ENCODE measurements at places on chromosomes 5 and 9.

- peak; percentile 27 for DNase-seq
Measured at GRCh38 chr5:147188200-147189108, 46.4 kb upstream of the STK32A start.

- DNase-seq, result no peak
Measured at GRCh38 chr9:7258688-7259396, 501.1 kb downstream of the KDM4C start.

GRCh38 chr5:73497497-73498056 is 665 bp upstream of the BTF3 start:
- DNase-seq, result no peak

DNA sequence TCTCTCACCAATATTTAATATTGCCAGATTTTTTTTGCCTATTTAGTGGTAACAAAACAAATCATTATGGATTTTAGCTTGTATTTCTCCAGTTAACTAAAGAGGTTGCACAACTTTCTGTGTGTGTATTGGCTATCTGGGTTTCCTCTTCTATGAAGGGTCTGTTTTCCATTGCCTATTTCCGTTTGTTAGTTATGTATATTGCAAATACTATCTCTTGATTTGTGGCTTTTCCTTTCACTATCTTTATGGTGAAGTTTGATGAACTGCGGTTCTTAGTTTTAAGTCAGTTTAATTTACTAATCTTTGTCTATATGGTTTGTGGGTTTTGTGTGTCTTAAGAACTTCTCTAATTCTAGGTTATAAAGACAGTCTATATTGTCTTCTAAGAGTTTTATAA is 136.3 kb downstream of the CEP120 start:
- DNase-seq, result no peak

DNA sequence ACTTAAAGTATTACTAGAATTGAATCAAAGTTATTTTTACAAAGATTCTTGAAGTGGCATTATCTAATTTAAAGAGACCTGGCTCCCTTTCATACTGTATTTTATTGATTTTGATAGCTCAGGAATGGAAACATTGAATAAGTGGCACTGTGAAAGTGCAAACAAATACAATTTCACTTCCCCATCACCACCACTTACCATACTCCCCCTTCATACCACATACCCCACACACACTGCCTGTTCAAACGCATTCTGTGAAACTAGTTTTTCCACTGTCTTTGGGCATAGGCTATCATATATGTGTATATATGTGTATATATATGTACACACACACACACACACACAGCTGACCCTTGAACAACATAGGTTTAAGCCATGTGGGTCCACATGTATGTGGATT is 62.1 kb upstream of the ATG10 start:
- no peak for DNase-seq

GRCh38 chr5:65704621-65705239 is 17.2 kb downstream of the SGTB start:
- no peak for DNase-seq

DNA sequence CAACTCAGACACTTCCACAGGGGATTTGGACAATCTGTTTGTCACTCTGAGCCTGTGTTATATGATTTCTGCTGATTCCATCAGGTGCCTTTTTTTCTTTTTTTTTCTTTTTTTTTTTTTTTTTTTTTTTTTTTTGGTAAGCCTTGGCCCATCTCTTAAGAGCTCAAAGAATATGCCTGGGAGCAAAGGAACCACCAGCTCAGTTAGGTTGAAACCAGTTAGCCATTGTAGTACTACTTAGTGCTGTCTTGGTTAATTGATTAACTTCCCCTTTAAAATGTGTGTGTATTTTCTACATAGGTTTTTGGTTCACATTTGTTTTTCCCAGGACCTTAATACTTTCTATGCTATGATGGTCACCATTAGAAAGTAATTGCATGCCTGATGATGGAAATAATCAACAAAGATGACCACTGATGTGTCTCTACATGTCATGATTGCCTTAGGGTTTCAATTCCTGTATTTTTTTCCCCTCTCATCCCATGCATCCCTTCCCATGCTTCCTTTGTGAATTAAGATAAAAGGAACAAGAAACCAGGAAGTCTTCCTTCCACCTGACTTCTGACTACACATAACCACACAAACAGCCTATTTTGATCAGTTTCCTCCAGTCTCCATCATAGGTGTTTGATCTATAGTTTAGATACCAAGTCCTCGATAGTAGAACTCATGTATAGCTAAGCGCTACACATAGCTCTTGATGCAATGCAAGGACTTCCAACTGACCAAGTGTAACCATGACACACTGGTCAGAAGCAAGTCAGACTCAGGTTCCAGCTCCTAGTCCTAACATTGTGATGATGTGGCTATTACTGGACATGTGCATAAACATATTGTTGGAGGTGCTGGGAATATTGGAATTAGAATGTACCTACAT is 306.1 kb downstream of the EFNA5 start:
- DNase-seq, result no peak

DNA sequence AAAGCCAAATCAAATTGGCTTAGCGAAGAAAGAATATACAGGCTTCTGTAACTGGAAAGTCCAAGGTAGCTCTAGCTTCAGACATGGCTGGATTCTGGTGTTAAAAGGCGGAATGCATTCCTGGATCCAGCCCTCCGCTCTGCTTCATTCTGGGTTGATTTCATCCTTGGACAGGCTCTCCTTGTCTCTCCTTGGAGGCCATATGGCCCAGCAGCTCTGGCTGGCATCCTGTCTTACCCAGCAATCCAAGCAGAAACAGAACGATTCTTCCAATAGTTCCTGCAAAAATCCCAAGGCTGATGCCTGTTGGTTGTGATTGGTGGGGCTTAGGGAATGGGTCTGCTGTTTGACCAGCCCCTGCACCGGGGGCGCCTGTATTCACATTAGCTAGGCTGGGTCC is 37.0 kb upstream of the SAP30L start:
- no peak for DNase-seq

GRCh38 chr5:104266161-104266560 is 703.6 kb upstream of the NUDT12 start:
- DNase-seq, result no peak

DNA sequence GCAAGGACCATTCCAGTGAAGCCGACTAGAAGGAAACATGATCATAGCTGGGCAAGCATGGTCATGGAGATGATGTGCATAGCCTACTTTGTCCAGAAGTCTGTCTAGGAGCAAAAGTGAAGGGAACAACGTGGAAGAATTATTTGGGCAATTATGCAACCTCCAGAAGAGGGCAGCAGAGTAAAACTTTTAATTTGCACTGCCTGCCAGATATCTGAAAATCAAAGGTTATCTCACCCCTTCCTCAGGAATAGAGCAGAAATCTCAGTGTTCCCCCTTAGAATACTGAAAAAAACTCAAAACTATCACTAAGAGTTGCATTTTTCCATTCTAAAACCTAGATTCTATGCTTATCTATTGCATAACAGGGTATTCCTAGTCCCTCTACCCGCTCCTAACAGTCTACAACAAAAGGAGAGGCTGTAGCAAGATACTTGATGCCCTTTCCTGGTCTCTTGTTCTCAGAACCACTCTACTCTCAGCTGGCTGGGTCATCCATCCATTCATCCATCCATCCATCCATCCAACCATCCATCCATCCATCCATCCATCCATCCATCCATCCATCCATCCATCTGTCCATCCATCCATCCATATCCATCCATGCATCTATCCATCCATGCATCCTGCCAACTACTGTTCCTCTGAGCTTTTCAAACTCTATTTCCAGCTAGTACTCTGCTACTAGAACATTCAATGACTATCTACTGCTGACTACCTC is 8.4 kb upstream of the SETD9 start:
- no peak for DNase-seq

- no peak for DNase-seq
Measured at GRCh38 chr5:80615266-80615914, 39.1 kb upstream of the MSH3 start.

GRCh38 chr5:3417376-3417943 is 178.2 kb upstream of the IRX1 start:
- no peak for DNase-seq

DNA sequence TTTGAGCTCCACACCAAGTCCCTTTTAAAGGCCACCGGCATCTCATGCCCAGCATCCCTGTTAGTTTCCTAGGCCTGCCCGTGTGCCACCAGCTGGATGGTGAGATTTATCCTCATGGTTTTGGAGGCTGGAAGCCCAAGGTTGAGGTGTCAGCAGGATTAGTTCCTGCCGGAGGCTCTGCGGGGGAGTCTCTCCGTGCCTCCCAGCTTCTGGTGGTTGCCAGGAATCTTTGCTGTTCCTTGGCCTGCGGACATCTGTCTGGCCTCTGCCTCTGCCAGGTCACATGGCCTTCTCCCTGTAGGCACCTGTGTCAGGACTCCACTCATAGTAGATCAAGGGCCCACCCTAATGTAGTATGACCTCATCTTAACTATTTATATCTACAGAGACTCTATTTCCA is 45.4 kb downstream of the JADE2 start:
- DNase-seq, result no peak

GRCh38 chr5:139848508-139849100 is 53.0 kb downstream of the PSD2 start:
- no peak for DNase-seq

GRCh38 chr9:104074876-104075275 is 19.2 kb upstream of the SMC2 start:
- no peak for DNase-seq

- DNase-seq, result no peak
Measured at GRCh38 chr9:126435105-126435504, 108.5 kb downstream of the MVB12B start.

DNA sequence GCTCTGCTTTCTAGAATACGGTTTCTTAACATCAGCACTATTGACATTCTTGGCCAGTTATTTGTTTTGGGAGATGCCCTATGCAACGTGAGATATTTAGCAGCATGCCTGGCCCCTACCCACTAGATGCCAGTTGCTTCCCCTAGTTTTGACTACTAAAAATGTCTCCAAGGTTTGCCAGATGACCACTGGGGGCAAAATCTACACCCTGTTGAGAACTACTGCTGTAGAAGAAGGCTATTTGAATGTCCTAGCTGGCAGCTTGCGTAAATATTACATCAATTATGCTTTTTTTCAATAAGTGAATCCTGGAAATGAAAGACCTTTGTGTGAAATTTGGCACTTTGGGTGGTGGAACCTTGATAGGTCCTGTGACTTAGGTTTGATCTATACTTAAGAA is 5.0 kb downstream of the NCBP1 start:
- DNase-seq, result no peak

GRCh38 chr5:133728475-133728874 is 116.1 kb upstream of the FSTL4 start:
- DNase-seq, result no peak

- no peak for DNase-seq
Measured at GRCh38 chr5:133261993-133262392, 210.2 kb downstream of the HSPA4 start.

GRCh38 chr5:58797021-58797420 is 214.1 kb downstream of the RAB3C start:
- no peak for DNase-seq

DNA sequence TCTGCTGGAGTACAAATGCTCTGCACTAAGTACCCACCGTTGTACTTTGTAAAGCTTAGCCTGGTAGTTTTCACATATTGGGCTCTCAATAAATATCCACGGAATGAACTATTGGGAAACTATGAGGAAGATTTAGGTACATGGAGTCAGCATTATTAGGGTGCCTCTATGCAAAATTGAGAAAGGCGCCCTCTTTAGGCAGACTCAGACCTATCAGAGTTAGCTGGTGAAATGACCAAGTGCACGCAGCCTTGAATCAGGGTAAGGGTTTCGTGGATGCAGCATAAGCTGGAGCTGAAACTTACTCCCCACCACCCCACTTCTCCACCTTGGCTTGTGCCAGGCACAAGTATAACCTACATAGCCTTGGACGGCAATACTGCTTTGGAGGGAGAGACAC is 1178.8 kb upstream of the DMAC1 start:
- DNase-seq, result no peak

GRCh38 chr5:112915831-112916230 is 6.2 kb downstream of the REEP5 start:
- DNase-seq, result no peak

DNA sequence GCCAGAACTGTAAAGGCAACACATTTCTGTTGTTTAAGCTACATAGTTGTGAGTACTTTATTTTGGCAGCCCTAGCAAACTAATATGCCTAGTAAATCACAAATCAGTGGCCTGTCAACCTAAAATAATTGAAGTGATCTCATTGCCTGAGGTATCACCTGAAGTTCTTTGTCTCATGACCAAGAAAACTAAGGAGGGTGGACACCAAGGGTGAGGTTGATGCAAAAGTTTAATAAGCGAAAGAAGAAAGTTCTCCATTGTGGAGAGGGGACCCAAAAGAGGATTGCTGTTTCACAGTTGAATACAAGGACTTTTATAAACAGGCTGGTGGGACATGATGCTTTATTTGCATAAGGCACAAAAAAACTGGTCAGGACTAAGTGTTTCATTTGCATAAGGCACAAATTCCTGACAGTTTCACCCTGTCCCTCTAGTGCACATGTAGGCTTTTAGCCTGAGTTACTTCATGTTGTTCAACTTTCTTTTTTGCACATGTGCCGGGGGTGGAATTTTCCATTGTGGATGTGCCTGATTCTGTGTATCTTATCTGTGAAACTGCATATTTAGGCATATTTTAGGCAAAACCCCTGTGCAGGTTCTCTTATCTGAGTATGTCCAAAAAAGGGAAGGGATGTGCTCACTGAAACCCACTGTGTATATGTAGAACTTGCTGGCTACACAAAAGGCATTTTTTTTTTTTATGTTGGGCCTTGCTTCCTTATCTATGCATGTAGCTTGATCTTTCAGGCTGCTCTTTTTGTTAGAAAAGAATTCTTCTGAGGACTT is 108.6 kb upstream of the RAI14 start:
- no peak for DNase-seq

DNA sequence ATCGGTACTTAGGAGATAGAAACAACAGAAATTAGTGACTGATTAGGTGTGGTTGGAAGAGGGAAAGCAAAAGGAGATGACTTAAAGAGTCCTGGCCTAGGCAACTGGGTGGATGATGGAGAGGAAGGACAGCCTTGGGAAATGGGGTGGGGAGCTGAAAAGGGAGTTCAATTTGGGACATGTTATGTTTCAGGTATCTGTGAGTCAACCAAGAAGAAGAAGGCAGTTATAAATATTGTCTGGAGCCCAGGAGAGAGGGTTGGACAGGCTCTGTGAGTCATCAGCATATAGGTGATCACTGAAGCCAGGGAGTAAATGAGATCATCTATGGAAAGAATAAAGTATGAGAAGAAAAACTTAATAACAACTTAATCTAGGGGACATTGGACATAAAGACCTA is 357.7 kb downstream of the NPR3 start:
- DNase-seq, result no peak

DNA sequence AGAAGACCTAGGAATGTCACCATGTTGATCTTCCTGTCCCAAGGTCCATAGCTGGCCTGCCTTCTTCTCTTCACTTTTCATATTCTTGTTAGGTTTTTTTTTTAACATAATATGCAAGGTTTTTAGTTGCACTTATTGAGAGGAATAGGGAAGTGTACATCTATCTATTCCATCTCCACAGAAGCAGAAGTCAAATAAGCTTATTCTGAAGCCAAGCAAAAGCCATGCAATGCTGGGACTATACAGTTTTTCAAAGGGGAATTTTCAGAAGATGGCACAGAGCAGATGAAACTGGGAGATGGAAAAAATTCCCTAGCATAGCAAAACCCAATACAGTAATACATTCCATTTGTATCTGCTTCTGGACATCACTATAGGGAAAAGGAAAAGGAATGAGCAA is 447.6 kb downstream of the GADD45G start:
- no peak for DNase-seq
